ENCODE measurements at places on chromosomes 1 and 21.

DNA sequence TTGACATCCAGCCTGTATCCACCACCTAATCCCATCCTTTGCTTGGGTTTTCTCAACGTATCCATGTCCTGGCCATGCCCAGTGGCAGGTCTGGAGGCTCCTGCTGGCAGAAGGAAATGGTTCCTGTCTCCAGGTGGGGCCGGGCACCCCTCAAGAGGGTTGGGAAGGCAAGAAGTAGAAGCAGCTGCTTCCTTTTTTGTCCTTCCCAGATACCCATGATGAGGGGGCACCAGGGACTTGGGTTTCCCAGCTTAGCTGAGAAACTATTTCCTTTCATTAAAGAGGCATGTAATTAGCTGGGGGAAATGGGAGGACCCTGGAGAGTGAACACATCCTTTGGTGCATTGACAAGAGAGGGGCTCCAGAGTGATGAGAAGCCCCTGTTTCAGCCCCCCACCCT lies 21.1 kb upstream of the SLC45A3 start:
- no peak for ATAC-seq

GRCh38 chr1:115624859-115625258 lies 16.9 kb upstream of the VANGL1 start:
- ATAC-seq: no peak

GRCh38 chr21:28767523-28767922 lies 225.2 kb downstream of the LTN1 start:
- ATAC-seq: peak; percentile 68

DNA sequence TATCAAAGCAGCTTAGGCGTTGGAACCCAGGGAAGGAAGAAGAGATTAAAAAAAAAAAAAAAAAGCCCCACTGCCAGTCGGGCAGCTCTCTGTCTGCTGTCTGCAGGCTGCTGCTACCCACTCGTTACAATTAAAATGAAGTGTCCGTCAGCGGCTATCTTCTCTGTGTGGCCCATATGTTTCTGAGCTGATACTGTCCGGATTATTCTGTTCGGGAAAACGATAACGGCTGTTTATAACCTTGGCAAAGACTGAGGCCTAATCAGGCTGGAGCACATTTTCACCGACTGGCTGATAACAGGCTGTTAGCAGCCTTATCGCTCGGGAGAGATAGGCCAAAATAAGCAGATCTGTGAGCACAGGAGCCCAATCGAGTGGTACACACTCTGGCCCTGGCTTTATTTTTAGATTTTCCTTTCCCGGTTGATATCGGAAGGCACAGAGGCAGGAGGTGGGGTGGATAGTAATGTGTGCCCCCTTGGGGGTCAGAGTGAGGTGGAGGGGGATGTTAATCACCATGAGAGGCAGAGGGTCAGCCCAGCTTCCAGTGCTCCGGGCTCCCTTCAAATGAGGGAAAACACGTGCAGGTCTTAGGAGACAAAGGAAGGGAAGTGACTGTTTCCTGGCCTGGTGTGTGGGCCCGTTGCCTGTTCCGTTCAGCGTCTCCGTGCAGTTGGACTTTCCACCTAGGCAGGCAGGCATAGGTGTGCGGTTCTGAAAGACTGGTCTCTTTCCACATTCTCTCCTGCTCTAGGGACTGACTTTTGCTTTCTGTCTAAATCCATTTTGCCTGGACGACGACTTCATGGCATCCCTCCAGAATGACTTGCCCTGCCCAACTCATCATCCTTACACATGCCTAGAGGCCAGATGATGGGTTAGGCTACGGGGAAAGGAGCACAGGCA lies 153.4 kb downstream of the PBX1 start:
- no peak for ATAC-seq

- peak; percentile 47 for ATAC-seq
Measured at GRCh38 chr1:192550922-192551534, 24.5 kb upstream of the RGS1 start.

DNA sequence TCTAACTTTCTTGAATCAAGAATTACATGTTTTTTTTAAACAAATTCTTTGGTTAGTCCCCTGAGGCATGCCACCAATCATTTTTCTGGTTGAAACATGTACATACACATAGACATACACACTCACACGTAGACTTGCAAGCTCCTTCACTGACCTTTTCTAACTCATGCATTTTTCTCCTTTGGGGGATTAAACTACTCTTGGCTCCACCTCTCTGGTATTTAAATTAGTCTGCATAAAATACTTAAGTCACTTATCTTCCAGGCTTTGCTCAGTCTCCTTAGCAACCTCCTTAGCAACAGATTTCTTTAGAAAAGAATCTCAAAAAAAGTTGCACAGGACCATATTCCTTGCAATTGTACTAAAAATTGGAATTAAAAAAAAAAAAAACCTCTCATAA lies 440.9 kb upstream of the LRRC7 start:
- ATAC-seq: no peak

DNA sequence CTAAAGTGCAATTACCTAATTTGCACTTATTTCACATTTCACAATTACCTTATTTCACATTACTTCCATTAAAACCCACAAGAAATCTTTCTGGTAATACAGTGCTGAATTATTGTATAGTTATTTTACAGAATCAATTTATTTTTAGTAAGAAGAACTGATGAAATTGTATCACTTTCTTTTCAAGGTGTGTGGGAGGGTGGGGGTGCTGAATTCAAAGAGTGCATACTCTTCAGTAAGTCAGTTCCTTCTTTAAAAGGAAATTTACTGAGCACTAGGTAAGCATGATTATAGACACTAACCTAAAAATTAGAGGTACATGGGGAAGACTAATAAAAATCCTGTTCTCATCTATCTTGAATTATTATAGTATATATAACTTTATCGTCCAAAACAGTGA lies 731.6 kb upstream of the ADGRL4 start:
- ATAC-seq: no peak

DNA sequence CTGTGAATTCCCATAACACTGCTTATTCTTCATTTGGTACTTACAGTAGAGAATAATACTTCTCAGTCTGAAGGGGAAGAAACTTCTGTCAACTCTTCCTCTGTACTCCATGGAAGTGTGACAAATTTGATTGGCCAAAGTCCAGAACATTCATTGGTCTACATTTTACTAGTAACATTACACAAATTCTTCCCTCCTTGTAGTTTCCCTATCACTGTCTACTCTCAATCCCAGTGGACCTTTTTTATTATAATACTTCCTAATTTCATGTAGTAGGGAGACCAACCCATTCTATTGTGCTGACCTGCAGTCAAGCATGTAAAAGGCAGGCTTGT lies 74.7 kb downstream of the ALG6 start:
- ATAC-seq: no peak

DNA sequence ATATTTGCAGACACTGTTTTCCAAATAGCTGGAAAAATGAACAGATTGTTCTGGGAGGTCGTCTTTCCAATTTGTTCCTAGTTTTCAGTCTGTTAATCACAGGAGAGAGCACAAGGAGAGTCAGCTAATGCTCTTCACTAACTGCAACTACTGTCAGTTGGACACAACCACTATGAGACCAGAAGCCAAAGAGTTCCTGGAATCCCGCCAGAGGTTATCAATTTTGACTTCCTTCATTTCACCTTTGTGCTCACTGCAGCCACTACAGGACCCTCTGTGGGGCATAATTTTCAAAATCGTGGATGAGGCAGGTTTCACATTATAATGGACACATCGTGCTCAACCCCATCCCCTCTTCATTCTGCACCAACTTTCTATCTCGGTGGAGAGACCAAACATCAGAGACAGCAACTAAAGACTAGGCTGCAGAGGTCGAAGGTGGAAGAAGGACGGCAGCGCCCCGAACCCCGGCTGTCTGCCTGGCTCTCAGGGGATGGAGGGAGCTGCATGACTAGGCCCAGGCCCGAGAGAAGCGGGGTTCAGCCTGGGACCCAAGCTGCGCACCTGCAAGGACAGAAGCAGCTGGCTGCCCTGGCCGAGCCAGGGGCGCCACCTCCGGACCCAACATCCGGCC lies 602 bp downstream of the KIAA0319L start:
- no peak for ATAC-seq

DNA sequence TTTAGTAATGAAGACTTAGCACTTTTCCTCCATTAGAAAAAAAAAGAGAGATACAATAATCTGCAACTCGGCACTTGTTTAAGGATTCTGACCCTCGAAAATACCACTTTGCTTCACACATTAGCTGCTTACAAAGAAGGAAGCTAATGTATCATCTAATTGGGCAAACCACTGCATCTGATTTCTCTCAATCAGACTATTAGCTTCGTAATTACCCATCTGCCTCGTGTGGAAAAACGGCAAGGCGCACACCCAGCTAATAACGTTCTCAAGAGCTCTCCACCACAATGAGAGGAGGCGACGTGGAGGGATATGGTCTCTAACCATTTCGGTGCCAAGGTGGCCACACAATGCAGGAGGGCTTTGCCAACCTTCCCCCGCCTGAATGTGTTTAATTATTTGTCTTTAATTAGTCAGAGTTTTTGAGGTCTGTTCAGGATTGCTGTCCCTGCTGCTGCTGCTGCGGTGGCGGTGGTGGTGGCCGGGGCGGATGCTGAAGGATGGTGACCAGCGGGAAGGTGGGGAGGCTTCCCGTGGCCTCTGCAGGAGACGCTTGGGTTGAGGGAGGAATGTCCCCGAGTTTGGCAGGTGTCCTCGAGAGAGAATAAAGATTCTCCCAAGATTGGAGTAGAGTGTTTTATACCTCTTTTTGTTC lies 374.5 kb downstream of the RPS6KC1 start:
- no peak for ATAC-seq

DNA sequence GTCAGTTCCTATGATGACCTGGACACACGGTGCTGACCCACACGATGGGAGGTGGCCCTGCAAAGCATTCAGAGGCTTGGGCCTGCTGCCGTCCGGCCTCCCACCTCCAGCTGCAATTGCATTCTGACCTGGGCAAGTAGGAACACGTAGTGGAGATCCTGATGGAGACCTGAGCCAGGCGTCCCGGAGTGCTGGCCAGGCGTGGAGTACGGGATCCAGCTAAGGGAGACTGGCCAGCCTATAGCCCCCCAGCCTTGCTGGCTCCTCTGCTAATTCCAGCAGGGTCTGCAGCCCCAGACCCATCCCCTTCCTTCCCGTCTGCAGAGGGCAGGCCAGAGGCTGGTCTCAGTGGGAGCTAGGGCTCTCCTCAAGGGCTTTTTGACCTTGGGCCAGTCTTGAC lies 11.2 kb downstream of the CD46 start:
- no peak for ATAC-seq

DNA sequence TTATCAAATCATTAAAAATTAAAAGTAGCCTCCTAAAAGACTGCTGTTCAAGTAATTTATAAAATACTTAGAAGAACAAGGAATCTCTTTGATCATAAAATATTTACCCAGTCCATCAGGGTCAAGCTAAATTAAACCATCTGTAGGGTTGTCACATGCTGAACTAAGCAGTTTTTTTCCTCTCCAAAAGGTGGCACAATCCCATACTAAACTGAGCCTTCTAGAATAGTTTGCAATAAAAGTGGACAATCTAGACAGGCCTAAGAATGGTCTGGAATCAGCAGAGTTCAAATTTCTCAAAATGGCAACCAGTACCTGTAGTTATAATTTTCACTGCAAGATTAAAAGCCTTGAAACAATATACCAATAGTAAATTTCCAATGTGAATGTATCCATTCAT lies 194.8 kb downstream of the EIF4G3 start:
- ATAC-seq: no peak

- no peak for ATAC-seq
Measured at GRCh38 chr1:43750083-43750482, 42.7 kb downstream of the ST3GAL3 start.

DNA sequence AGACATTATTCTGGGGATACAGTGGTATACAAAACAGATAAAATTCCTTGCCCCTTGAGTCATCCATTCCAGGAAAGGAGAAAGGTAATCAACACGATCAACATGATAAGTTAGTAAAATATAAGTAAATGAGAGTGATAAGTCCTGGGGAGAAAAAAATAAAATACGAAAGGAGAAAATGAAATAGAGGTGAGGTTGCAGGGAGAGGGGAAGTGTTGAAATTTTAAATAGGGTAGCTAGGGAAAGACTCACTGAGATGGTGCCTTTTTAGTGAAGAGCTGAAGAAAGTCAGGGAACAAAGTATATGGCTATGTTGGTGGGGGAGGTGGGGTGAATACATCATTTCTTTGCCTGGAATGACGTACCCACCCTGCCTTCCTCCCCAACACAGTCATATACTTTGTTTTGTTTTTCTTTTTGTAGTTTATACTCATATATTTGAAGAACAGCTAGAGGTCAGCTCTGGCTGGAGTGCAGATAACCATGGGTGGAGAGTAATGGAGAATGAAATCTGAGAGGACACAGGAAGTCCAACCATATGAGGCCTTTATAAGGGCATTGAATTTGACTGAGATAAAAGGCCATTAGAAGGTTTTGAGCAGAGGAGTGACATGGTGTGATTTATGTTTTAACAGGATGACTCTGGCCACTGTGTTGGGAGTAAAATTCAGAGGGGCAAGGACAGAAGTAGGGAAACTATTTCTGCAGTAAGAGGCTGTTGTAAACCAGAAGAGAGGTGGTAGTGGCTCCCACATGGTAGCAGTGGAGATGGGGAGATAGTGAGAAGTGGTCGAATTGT lies 54.8 kb downstream of the OSBPL9 start:
- ATAC-seq: no peak

DNA sequence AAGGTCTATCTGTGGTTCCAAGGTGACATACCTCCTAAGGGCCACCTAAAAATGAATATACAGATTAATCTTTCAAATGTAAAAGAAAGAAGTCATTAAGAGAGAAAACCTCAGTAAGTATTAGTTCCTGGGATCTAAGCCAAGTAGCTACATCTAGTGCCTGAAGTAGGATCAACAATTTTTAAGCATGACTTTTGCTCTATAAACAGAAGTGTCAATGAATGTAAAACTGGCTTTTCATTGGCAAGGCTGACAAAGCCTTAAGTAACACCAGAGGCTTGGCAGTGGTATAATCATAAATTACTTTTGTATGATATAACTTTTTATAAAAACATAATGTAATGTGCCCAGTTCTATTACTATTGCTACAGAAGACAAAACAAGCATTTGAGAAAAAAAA lies 12.2 kb upstream of the ACADM start:
- no peak for ATAC-seq

- no peak for ATAC-seq
Measured at GRCh38 chr1:59779949-59780348, 34.8 kb upstream of the HOOK1 start.

DNA sequence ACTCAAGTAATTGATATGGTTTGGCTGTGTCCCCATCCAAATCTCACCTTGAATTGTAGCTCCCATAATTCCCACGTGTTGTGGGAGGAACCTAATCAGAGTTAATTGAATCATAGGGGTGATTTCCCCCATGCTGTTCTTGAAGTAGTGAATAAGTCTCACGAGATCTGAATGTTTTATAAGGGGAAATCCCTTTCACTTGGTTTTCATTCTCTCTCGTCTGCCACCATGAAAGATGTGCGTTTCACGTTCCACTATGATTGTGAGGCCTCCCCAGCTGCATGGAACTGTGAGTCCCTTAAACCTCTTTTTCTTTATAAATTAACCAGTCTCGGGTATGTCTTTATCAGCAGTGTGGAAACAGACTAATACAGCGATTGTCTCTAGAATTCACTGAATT lies 135.4 kb downstream of the BACH1 start:
- ATAC-seq: peak; percentile 85

GRCh38 chr1:223214261-223214807 lies 71.3 kb upstream of the TLR5 start:
- ATAC-seq: no peak
